NT2/D1 (cell line): ENCODE measurements at places on chromosomes 5 and 9.

- peak; percentile 16 for DNase-seq
These were observed 379.2 kb downstream of the CTNND2 start for GRCh38 chr5:11525020-11525419.

- DNase-seq: no peak
These were observed 15.0 kb downstream of the GALNT10 start for GRCh38 chr5:154205441-154206117.

DNA sequence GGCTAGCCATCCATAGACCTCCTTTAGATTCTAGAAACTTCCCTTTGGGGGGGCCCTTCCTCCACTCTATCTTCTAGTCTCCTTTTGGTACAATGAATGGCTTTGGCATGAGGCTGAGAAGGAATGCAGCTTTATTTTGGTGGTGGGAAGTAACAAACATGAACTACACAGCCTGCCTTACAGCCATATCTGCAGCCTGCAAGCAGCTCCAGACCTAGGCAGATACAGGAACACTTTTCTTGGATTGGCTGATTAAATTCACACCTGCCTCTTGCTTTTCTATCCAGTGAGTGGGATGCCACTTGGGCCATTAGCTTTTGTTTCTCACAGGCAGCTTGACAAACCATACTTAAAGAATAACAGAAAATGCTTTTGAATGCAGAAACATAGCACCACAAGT is 28.2 kb downstream of the NR6A1 start:
- no peak for DNase-seq

DNA sequence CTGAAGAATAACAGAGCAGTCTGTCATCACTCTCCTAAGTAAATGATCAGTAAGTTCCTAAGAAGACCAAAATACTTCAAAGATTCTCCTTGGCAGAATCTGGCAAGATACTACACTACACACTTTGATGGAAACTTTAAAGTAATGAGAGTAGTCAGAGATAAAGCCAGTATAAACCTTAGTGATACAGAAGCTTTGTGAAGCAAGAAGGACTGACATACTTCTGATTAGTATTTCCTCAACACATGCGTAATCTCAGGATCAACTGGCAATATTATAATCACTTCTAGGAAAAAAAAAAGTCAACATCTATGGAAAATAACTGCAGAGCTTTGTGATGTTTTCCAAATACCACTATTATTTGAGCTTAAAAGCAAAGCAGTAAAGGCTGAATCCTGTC is 34.0 kb upstream of the ADAMTS19 start:
- DNase-seq: no peak

- no peak for DNase-seq
These were observed 223.4 kb upstream of the SLC24A2 start for GRCh38 chr9:20012232-20012631.

DNA sequence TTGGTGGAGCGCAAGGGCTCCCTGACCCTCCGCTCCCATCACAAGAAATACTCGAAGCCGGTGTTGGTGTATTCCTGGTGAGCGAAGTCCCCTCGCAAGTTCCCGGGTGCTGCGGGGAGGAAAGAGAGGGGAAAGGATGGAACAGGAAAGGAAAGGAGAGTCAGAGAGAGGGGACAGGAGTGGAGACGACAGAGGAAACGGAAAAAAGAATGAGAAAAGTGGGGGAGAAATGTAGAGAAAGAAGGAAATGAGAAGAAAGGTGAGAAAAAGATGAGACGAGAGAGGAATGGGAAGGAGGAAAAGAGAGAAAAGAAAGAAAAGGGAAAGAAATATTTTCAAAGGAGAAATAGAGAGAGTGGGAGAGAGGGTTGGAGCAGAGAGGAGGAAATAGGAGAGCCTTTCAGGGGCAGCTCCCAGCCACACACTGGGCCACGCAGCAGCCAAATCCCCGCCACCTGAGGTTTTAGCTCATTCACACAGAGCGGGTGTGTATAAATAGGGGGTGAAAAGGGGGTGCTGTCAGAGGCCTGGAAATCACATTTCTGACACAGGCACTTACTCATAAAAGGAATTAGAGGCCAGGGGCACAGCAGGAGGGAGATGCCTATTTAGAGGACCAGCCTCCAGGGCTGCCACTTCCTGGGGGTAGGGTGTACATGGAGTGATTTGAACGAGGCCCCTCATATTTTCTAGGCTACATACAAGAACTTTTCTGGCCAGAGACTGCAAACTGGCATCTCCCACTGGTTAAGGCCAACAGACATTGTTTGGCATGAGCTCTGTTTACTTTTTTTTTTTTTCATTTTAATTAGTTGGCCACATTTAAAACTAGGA is 555 bp downstream of the CFAP95 start:
- DNase-seq: no peak

DNA sequence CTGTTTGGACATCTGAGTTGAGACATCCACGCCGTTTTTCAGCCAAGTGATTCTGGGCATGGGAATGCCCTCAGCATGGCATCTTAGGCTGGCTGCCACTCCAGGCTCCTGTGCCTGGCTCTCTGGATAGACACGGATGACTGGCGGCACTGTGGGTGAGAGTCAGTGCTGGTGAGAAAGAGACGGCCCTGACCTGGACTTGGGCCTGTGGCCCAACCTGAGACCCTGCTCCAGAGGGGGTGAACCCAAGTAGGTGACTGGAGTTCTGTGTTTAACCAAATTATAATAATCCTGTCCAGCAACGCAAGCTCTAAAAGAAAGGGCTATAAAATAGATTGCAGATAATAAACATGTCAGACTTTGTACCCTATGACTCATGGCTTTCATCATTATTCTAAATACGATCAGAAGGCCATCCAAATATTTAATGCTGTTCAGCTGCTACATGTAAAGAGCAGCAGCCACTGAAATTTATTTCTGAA is 173.9 kb downstream of the HSPA4 start:
- no peak for DNase-seq

DNA sequence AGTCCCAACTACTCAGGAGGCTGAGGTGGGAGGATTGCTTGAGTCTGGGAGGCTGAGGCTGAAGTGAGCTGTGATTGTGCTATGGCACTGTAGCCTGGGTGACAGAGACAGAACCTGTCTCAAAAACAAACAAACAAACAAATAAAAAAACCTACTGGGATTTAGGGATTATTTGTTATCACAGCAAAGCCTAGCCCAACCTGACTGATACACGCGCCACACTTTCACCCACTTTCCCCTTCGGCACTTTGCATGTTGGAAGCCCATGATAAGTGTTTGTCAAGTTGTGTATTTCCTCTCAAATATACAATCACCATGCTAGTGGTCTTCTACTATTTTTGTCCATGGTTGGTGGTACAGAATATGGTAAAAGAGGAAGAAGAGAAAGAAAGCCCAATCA is 50.5 kb upstream of the STC2 start:
- no peak for DNase-seq

DNA sequence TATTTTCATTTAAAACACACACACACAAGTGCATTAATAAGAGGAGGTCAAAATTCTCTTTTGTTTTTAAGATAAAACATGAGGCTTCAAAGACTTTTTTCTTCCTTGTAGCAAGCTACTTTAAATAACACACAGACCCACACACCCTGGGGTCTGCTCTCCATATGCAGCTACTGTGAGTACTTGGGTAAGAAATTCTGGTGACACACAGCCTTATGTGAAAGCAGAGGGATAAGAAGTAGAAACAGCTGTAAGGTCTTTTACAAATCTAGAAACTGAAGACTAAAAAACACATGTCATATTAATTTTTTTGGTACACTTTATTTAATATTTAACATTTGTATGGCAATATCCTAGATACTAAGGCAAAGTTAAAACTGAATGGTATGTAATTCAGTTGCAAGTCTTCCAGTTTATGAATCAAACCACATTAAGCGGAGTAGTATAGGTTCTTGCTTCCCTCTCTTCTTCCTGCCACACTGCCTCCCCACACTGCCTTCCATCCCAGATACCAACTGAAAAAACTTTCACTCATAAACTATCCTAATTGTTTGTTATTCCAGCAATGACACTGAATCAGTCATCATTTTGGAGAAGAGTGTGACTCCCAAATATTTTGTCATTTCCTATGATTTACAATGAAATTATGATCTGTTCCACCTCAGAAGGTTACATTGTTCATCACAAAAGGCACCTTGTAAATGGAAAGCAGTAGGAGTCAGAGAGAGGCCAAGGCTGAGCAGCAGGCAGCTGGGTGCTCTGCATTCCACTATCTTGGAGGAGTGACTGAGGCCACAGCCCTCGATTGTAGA is 92.0 kb downstream of the PLCXD3 start:
- peak; percentile 6 for DNase-seq
